Activated T-helper 1 cell treated with anti-CD3 and anti-CD28 coated beads, Interleukin-2, amount 50 U/mL, for 16 hours (primary cell): ENCODE measurements at places on chromosomes 11 and 22.
A peak's percentile ranks its signal among the peaks of the same experiment; 100 is the strongest.

DNA sequence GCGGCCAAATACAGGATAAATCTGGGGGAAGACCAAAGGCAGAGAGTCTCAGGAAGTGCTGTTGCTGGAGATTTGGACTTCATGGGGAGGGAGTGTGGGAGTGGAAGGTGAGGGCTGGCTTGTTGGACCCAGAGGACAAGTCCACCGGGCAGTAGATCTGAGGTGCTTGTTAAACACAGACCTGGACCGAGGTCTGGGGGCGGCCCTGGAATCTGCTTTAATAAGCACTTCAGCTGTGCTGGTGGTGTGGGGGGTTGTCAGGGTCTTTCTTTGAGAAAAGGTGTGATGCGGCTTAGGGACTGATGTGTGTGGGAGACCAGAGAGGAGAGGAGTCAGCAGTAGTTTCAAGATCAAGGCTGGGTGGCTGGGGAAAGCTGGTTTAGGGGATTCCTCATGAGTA, 4.4 kb downstream of the TRMU start:
- no peak for DNase-seq

DNA sequence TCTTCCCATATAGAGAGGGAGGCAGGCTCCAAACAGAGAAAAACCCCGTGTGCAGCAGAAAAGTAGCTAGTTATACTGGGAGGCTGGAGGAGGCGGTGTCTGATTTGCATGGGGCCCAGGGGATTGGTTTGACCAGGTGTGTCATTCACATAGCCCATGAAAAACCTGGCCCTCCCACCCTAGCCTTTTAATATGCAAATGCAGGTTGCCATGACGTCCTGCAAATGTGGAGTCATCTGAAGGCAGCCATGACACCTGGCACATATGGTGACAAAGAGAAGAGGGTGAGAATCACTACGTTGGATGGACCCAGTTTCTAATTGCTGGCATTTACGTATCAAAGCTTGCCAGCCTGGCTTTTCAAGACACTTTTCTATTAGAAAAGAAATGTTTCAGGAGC, 57.8 kb downstream of the FAM181B start:
- no peak for DNase-seq

- DNase-seq = no peak
These were observed 2.1 kb upstream of the MADD start for GRCh38 chr11:47267876-47268275.

- DNase-seq = no peak
These were observed 2.4 kb downstream of the BSX start for GRCh38 chr11:122979103-122979814.

- no peak for DNase-seq
These were observed 63.8 kb downstream of the ARHGAP8 start for GRCh38 chr22:44816141-44816540.

DNA sequence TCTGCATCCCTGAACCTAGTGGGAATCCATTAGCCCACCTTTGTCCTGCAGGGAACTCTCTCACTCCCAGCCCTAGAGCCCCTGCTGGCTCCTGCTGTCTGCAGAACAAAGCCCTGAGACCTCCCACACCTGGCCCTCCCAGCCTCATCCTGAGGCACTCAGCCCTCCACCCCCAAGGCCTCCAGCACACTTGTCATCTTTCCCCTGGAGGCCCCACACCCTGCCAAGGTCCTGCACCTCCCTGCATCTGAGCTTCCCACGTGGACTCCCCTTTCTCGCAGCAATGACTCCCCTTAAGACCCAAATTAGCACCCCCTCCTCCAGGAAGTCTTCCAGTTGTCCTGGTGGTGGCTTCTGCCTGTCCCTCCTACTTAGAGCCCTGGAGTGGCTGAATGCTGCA, 42.3 kb upstream of the LINC01488 start:
- no peak for DNase-seq

- no peak for DNase-seq
These were observed 15.5 kb downstream of the DCPS start for GRCh38 chr11:126319374-126319740.

GRCh38 chr11:116110802-116111201, 606.6 kb upstream of the CADM1 start:
- DNase-seq = no peak

DNA sequence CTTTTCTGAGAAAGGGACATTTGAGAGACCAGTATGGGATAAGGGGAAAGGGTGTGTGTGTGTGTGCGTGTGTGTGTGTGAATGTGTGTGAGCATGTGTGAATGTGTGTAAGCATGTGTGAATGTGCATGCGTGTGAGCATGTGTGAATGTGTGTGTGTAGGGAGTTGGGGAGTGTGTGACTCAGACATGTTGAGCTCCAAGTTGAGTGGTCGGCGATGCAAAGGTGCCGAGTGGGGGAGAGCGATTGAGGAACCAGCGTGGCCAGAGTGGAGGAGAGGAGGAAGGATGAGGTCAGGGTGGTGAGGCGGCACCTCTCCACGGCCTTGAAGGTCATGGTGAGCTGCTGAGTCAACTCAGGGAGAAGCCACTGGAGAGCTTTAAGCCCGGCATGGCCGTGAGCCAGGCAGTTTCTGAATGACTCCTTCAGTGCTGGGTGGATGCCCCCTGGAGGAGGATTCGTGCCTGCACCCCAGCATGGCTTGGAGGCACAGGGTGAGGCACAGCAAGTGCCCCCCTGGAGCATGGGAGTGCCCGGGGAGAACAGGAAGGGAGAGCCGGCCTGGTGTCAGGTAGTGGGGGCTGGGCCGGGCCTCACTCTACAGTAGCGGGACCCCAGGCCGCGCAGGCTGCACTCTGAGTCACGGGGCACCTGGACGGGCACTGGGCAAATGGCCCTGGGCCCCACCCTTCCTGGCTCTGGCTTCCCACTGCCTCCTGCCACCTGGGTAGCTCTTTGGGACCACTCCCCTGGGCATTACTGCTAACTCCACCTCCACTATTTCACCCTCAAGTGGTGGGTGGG, 8.2 kb upstream of the CCDC88B start:
- peak; percentile 29 for DNase-seq

DNA sequence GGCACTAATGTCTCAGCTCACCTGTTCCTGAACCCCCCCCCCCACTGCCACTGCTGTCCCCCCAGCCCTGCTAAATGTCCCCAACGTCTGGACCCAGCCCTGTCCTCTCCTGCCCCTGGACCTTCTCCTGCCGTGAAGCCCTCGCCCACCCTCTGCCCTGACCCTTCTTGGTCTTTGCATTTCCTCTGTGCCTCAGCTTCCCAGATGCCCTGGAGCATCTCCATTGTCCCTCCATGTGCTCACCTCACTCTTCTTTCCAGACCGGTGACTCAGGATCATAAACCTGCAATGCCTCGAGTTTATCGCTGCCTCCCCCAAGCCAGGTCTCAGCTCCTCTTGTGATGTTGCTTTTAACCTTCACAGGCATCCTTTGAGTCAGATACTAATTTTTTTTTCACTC, 416.4 kb downstream of the BRD1 start:
- no peak for DNase-seq

- DNase-seq = no peak
These were observed 94.1 kb upstream of the NECTIN1 start for GRCh38 chr11:119823077-119823476.

GRCh38 chr11:107136892-107137291, 118.6 kb upstream of the GUCY1A2 start:
- DNase-seq = no peak

DNA sequence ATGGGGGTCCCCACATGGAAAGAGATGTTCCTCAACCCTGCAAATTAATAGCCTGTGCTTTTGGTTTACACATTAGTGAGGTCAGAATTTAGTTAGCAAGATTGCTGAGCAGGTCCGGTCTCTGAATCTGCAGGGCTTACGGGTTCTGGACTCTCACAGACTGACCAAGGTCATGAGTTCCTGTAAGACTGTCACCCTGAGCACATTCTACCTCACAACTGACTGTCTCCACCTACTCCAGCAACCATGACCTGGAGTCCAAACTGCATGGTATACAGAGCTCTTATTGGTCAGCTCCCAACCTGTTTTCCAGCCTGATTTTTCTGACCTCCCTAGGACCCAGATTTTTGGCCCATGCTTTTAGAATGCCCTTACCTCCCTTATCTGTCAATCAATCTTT, 28.2 kb downstream of the DKK3 start:
- no peak for DNase-seq

DNA sequence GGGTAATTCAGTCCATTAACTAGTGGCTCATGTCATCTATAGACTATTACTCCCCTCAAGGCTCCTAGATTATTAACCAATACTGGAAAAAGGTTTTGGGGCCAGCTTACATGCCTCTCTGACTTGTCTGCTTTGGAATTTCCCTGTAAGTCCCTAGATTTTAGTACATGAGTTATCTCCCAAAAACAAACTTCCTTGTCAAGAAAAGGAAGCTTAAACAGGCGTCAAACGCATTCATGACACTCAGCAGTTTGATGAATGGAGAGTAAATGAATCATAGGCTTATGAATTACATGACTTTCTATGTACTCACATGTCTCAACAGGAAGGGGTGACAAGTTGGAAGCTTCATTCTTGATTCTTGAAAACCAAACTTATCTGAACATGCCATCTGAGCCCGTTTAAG, 70.8 kb downstream of the BLID start:
- no peak for DNase-seq

- DNase-seq = no peak
These were observed 238.4 kb downstream of the TBC1D22A start for GRCh38 chr22:47000888-47001287.

DNA sequence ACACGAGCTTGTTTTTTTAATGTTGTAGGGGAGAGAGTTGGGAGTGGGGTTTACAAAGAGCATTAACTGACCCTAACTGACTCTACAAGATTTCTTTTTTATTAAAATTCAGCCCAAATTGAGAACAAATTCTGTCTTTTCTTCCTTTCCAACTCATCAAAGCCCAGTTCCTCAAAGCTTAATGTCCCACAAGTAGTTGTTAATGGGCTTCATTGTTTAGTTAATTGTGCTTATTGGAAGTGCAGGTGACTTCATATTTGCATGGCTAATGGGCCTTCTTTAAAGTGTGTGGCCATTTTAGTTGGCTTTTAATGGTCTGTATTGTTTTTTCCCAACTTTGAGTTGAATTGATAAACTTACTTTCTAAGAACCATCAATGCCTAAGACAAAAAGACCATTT, 39.8 kb downstream of the MPPED2 start:
- DNase-seq = no peak

GRCh38 chr22:49426098-49426497, 401.6 kb downstream of the BRD1 start:
- no peak for DNase-seq

- DNase-seq = no peak
These were observed 45.8 kb downstream of the LRFN4 start for GRCh38 chr11:66902486-66903177.

DNA sequence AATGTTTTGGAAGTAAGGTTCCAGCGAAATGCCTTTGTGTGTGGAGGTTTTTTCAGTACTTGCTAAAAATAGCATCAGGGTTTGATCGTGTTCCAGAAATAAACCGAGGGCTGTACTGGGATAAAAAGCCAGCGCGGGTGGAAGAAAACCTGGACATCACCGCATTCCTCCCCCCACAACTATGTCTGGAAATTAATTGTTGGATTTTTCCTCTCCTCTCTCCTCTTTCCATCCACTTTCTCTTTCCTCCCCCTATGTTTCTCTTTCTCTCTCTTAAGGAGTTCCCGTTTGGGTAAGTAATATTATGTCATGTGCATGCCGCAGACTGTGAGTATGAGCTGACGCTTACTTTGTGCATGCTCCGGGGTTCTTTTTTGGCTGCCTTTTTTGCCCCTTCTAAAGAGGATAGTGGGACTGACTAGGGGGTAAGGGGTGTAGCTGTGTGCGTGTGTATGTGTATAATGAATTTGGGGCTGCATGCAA, 104.2 kb upstream of the HSD17B12 start:
- no peak for DNase-seq

DNA sequence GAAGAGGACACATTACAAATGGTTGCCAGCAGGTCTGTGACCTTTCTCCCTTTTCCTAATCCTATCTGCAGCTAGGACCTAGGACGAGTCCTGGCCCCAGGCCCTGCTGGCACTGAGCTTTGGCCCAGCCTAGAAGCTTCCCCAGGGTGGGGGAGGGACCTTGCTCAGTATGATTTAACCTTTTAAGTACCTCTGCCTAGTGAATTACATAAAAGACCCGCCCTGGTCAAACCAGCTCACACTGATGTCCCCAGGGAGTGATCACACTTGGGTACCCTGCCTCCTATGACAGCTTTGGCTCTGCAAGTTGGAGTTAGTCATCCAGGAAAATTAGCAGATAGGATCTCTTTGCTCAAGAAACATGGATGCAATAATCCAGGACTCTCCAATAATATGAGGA, 21.9 kb downstream of the ASCC2 start:
- no peak for DNase-seq

GRCh38 chr11:95507794-95508193, 276.8 kb upstream of the SESN3 start:
- no peak for DNase-seq

- DNase-seq = no peak
These were observed 59.7 kb upstream of the CHST1 start for GRCh38 chr11:45725121-45725520.

- DNase-seq = no peak
These were observed 25.0 kb downstream of the KRTAP5-5 start for GRCh38 chr11:1654388-1655167.

DNA sequence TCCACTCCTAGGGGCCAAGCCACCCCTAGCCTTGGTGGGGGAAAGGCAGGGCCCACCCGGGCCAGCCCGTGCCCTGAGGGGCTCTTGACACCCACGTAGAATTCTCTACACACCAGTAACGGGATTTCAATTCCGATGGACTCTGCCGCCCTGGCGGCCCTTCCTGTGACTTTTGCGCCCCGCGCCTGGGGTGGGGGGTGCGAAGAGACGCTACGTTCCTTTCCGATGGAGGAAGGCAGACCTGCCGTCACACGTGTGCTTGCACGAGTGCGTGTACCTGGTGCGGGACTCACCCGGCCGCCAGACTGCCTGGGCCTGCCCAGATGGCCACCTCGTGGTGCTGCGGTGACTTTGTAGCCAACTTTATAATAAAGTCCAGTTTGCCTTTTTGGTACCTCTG, 5.5 kb downstream of the NPAS4 start:
- DNase-seq = no peak

DNA sequence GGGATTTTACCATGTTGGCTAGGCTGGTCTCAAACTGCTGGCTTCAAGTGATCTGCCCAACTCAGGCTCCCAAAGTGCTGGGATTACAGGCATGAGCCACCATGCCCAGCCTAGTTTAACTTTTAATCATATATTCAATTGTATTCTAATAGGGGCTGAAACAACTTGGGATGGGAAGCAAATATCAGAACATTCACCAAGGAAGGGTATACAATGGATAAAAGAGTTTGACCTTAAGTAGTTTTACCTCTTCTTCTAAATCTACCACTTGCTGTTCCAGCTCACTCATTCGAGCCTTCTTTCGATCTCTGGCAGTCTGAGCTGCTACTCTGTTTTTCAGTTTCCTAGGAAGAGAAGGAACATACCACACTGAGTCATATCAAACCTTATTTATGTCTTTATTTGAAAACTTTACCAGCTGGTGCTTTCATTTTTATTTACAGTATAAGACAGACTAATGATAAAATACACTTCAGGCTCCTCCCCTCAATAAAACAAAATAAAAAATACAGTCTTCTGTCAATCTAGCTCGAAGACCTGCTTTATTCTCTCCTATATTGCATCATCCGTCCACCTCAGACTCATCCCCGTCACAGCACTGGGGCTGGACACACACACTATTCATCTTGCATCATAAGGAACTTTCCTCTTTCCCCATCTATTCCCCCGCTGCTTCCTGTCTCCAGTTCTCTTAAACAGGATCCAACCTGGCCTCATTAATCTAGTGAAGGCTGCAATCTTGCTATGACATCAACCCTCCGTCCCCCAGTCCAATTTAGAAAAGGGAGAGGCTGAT, 1.4 kb downstream of the XBP1 start:
- DNase-seq = no peak

GRCh38 chr11:35376613-35377012, 42.7 kb downstream of the SLC1A2 start:
- DNase-seq = no peak

- DNase-seq = no peak
These were observed 59.8 kb downstream of the PACSIN2 start for GRCh38 chr22:42955087-42955635.
